HTR-8/SVneo (cell line): ENCODE measurements at places on chromosomes 7 and 10.

DNA sequence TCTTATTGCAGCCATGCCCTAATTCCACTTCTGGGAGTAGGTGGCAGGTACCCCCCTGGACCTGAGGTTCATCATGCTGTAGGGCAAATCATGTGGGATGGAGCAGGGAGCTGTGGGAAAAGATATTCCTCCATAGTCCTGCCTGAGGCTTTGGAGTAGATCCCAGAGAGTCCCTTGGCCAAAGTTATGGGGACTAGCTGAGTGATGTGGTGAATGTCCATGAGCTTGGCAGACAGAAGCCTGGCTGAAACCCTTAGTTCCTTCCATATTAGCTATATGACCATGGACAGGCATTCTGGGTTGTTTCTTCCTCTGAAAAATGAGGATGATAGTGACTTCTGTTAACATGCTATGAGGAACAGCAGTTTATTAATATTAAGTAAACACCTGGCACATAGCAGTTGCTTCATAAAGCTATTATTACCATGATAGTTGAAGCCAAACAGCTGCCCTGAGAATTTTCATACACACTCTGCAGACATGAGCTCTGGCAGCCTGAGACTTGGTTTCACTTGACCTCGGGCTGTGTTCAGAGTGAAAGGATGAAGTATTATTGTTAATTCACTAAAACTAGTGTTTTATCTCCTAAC lies 15.0 kb upstream of the IMPDH1 start:
- DNase-seq = no peak

GRCh38 chr10:9342885-9343570 lies 1288.5 kb downstream of the GATA3 start:
- peak; percentile 8 for DNase-seq

DNA sequence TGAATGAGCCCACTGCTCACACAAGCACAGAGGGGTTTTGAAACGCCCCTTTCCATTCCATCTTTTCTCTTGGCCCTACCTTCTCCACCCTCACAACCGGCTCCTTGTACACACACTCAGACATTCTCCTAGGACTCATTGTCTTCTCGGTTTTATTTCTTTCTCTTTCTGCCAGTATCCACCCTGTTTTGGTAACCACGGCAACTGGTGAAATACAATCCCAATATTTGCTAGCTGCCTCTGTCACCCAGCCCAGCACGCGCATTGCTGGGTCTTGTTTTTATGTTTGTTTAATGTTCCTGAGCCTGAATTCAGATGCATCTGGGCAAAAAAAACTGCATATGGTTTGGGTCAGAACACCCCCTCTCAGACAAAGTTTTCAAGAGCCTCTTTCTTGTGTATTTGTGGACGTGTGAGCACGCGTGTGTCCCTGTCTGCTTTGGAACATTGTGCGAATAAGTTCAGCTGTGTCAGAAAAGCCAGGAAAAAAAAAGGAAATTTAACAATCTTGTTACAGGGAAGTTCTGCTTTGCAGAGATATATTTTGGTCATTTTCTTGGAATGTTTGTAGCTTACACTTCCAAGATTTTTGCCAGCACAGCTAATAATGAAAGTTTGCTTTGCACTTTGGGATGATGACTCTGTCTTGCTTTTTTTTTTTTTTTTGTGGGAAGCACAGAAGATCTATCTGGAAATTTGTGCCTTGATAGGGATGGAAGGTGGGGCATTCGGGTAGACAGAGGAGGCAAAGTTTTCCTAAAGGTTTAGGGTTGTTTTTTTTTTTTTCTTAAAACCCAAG lies 225.9 kb downstream of the TRIL start:
- DNase-seq = no peak

- no peak for DNase-seq
Measured at GRCh38 chr10:95384011-95384704, 93.4 kb upstream of the PDLIM1 start.

DNA sequence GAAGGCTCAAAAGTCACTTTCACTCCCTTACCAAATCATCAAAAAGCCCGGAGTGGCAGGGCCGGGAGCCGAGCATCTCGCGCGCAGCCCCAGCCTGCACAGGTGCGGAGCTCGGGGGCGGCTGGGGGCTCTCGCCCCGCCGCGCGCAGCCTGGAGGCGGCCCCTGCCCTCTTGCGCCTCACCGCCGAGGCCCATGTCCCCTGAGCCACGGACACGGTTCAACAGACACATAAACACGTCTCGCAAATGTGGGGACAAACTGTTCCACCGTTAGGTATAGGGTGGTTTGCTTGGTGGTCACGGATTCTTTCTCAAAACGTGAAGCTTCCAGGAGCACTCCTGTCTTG lies 700 bp downstream of the GSAP start:
- DNase-seq = no peak

DNA sequence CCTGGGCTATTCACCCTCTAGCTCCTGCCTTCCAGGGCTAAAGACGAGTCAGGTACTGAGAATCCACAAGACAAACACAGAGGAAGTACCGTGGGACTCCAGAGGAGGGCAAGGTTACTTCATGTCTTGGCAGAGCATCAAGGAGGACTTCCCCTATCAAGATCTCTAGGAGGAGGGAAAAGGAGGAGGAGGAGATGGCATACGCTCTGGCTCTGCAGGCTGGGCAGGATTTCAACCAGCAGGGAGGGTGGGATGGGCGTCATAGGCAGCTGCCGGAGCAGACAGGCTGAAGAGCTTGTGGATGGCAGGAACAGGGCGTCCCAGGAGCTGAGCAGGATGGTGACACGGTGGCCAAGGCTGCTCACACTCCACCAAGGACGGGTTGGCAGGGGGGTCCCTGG lies 21.3 kb downstream of the MDH2 start:
- DNase-seq = peak; percentile 72

GRCh38 chr10:37632641-37633040 lies 224.8 kb downstream of the ZNF248 start:
- no peak for DNase-seq

GRCh38 chr7:10429031-10429430 lies 544.6 kb upstream of the PHF14 start:
- DNase-seq = no peak

- DNase-seq = no peak
Measured at GRCh38 chr10:119659951-119660350, 8.8 kb downstream of the BAG3 start.
